ENCODE measurements at places on chromosomes 11 and 22.

DNA sequence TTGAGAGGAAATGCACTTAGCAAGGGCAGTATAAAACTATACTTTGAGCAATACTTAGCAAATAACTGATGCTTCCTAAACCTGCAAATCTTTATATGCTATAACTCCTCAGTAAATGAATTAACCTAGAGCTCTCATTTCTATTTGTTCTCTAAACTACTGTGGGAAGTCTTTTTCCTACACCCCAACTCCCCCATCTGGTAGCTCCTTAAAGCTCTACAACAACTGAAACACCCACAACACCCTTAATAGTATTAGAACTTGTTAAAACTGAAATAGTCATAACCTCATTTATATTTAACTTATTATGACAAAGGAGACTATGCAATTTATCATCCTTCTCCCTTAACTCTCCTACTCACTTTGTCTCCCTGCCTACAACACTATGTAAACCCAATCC is 43.4 kb downstream of the GUCY1A2 start:
- peaks cover 17% of the 10 kb centered on the region for H3K4me1 ChIP-seq
- no peaks in the 10 kb centered on the region for H3K27me3 ChIP-seq
- no peak for DNase-seq
- no peaks in the 10 kb centered on the region for H3K36me3 ChIP-seq

DNA sequence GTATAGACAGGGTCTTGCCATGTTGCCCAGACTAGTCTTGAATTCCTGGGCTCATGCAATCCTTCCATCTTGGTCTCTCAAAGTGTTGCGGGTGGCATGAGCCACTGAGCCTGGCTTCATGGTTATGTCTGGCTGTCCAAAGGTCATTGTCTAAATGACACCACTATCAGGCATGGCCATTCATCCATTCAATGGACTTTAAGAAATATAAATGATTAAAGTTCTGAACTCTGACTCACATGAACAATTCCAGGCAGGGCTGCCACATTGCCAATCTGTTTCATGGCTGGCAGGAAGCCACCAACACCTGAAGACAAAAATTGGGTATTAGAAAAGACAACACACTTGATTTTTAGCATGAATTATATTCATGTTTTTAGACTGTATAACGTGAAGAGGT is 4.1 kb downstream of the RTCB start:
- H3K4me3 ChIP-seq, result no peak overlapping the region
- H3K4me1 ChIP-seq, result peaks cover 2% of the 10 kb centered on the region
- H3K36me3 ChIP-seq, result peaks cover 59% of the 10 kb centered on the region
- H3K27ac ChIP-seq, result no peak overlapping the region
- no peak for DNase-seq

GRCh38 chr11:61332281-61332796 is 566 bp downstream of the DDB1 start:
- peak overlapping the region; percentile 89 for H3K27ac ChIP-seq
- no peak for DNase-seq
- peak overlapping the region; percentile 99 for H3K4me3 ChIP-seq

GRCh38 chr11:58726737-58727414 is 4.9 kb downstream of the GLYAT start:
- H3K4me3 ChIP-seq, result no peak overlapping the region
- no peaks in the 10 kb centered on the region for H3K27me3 ChIP-seq
- no peak for DNase-seq
- H3K27ac ChIP-seq, result no peak overlapping the region
- no peaks in the 10 kb centered on the region for H3K36me3 ChIP-seq

DNA sequence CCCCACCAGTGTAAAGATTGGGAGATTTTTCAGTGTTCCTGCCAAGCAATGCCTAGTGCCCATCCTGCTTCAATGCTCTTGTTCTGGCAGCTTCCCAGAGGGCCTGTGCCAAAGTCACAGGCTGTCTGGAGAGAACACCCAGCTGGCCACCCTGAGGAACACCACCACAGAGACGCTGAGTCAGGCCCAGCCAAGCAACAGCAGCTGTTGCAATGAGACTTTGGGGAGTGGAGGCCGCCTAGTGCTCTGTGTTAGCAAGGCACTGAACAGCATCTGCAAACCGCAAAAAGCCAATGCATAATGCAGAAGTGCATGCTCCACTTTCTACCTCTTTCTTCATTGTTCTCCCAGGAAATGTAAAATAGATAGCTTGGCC is 168.1 kb downstream of the NXPE2 start:
- peak; percentile 79 for DNase-seq
- no peak overlapping the region for H3K4me3 ChIP-seq
- no peak overlapping the region for H3K27ac ChIP-seq
- H3K27me3 ChIP-seq, result no peaks in the 10 kb centered on the region
- H3K4me1 ChIP-seq, result no peaks in the 10 kb centered on the region

DNA sequence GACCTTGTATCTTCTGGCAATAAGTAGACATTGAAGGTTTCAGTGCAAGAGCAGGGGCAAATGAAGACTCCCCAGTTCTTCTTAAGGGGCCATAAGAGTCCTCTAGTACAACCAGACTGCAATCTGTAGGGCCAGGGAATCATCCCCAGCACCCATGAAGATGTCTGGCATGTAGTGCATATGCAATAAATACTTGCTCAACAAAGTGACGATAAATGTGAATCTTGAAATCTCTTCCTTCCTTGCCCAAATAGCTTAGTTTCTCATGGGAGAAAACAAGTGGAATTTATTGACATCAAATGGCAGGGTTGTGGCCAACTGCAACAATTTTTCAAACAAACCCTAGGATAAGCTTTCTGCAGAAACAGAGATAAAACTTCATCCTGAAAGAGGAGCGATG is 107.6 kb downstream of the ABTB2 start:
- H3K27ac ChIP-seq, result no peak overlapping the region
- H3K4me1 ChIP-seq, result peaks cover 7% of the 10 kb centered on the region
- H3K4me3 ChIP-seq, result no peak overlapping the region

GRCh38 chr11:67640021-67640757 is 626 bp upstream of the TBX10 start:
- no peaks in the 10 kb centered on the region for H3K4me1 ChIP-seq
- peak; percentile 94 for DNase-seq
- peaks cover 5% of the 10 kb centered on the region for H3K27me3 ChIP-seq
- H3K27ac ChIP-seq, result no peak overlapping the region
- H3K4me3 ChIP-seq, result no peak overlapping the region
- no peaks in the 10 kb centered on the region for H3K36me3 ChIP-seq

- H3K36me3 ChIP-seq, result no peaks in the 10 kb centered on the region
- no peak overlapping the region for H3K4me3 ChIP-seq
- no peak for DNase-seq
- H3K27ac ChIP-seq, result no peak overlapping the region
- no peaks in the 10 kb centered on the region for H3K4me1 ChIP-seq
Observed at GRCh38 chr11:105856954-105857353, 165.1 kb downstream of the MSANTD4 start.

- peak overlapping the region; percentile 71 for H3K4me3 ChIP-seq
- H3K4me1 ChIP-seq, result no peaks in the 10 kb centered on the region
Observed at GRCh38 chr22:45072322-45072903, 62.6 kb upstream of the PHF21B start.
